Mammary epithelial cell (primary cell): ENCODE measurements at places on chromosomes 2 and 18.

GRCh38 chr2:218785103-218785502 lies 3.2 kb downstream of the CYP27A1 start:
- DNase-seq, result no peak

GRCh38 chr2:121776885-121777698 lies 21.6 kb downstream of the TSN start:
- DNase-seq, result no peak

DNA sequence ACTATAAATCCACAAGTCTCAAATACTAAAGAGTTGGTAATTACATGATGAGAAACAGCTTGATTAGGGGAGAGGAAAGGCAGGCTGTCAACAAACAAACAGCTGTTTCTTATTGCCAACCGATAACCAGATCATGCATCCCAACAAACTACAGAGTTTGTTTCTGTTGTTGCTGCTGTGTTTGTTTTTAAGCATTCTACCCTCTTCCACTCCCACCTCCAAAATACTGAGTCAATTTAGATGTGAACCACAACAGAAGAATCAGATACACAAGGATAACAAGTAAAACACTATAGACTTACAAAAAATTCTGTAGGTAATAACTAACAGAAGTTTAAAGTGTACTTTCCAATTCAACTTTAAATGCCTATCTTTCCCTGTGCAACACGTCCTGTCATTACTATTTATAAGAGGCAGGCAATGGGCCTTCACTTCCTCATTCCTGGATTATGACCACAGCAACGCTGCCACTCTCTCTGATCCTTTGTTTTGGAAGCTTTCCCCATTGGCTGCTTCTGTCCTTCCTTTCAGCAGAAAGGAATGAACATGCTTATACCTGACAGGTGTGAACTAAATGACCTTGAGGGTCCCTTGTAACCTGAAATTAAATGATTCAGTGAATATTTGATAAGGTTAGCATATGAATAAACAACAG lies 152.0 kb downstream of the SRBD1 start:
- DNase-seq, result peak; percentile 60

DNA sequence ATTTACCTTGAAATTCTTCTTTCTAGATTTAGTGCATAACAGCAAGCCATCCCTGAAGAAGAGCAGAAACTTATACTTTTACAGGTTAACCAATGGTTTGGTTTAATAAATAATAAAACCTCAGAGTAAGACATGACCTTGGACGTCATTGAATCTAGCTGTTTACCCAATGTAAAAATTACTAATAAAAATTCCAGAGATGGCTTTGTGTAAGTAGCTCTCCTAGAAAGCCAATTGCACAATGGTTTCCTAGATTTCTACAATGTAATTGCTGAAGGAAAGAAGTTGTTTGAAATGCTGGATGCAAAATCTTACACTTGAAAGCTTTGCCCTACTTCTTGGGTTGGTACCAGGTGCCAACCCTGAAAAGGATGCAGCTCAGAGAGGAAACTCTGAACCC lies 1.5 kb downstream of the XDH start:
- DNase-seq, result no peak

DNA sequence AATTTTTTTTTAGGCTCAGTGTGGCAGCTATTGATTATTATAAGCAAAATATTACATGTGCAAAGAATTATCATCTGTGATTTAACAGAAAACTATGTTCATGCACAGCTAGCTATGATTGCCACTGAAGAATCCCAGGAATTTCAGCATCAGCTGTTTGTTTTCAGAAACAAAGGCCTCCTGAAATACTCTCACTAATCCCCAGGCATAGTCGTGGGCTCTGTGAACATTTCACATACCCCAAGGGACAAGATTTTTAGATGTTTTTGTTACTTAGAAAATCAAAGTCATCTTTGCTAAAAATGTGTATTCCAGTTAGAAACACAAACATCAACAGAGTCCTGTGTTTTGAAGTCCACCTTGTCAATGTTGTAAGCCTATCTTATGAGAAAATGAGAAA lies 156.1 kb downstream of the MYO1B start:
- DNase-seq, result no peak

DNA sequence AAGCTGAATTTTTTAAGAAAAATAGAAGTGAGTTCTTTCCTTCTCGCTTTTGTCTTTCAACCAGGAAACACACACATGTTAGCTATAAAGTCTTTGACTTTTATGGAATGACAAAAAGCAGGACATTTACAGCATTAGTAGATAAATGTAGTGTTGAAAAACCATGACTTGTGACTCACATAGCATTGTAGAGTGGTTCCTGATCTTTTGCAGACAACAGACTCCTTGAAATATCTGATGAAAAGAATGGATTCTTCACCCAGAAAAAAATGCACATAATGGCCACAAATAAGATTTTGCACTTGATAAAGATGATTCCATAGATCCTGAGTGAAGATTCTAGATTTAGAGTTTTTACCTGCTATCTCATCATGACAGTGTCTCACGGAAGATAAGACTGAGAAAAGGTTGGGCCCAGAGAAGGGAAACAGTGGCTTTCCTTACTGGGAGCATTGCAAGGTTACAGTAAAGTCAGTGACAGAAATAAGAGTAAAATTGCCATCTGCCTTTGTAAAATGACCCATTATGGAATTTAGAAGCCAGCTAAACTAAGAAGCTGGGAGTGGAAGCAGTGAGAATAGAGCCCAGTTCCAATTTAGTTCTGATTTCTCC lies 14.0 kb downstream of the SMARCAL1 start:
- DNase-seq, result no peak

DNA sequence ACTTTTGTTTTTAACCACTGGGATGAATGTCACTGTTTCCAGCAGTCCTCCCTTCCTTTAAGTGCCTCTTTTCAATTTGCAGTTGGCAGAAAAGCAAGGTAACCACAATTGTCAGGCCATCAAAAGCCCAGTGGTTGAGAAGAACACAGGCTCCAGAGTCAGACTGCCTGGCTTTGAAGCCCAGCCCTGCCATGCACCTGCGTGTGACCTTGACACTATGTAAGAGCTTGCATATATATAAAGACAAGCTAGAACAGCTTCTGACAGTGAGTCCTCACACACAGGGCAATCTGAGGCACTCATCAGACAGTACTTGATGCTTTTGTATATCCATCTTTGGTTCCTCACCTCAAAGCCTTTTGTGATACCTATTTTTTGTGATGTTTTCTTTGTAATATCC lies 11.0 kb downstream of the CCBE1 start:
- no peak for DNase-seq

GRCh38 chr2:106886916-106887758 lies 1.2 kb upstream of the ST6GAL2 start:
- DNase-seq, result peak; percentile 45

GRCh38 chr2:18763338-18763737 lies 174.0 kb upstream of the NT5C1B start:
- no peak for DNase-seq

DNA sequence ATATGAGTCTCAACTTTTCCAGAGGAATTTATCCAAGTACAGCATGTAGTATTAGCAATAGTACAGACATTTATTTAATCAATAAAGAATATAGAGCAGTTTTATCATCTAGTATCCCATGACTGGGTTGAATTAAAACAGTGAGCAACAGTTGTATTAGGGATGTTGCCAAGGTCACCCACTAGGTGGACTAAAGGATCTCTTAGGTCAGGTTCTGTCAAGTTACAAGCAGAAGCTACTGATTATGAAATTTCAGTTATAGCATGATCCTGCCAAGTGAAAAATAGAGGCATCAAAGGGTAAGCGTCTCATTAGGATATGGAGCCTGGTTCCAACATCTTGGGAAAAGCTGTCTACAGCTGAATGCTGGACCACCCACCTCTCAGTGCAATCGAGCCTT lies 52.1 kb upstream of the LAPTM4A start:
- DNase-seq, result peak; percentile 59

- no peak for DNase-seq
Observed at GRCh38 chr18:76518123-76518859, 23.2 kb upstream of the ZNF516 start.

DNA sequence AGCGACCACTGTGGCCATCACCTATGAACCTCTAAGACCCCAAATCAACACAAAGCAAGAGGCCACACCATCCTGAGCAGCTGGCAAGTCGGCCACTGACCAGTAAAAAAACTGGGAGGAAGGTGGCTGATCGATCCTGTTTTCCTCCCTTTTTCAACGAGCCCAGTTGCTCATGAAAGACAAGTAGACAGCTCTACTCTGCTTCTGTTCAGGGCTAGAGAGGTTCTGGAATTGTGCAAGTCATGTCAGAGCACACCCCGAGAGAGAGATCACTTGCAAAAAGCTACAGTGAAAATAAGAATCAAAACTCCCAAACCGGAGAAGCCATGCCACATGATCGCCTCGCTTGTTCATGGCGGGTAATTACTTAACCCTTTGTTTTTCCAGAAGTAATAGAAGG lies 34.6 kb downstream of the ZNF516 start:
- no peak for DNase-seq

DNA sequence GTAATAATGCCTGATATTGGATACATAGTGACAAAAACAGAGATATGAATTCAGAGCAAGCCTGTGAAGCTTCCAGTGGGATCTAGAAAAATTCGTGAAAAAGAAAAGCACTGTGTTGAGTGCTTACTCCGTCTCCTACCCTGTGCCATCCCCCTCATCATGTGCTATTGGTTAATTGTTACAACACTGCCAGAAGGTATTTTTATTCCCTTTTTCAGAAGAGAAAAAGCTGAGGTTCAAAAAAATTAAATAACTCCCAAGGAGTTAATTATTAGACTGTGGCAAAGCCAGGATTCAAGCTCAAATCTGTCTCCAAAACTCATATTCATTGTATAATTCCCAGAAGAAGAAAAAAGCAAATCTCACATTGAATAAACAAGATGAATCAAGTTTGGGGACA lies 735.5 kb upstream of the ACVR2A start:
- no peak for DNase-seq

- no peak for DNase-seq
Observed at GRCh38 chr2:11582612-11582861, 48.7 kb downstream of the GREB1 start.

GRCh38 chr2:159272156-159272555 lies 14.3 kb downstream of the WDSUB1 start:
- no peak for DNase-seq

DNA sequence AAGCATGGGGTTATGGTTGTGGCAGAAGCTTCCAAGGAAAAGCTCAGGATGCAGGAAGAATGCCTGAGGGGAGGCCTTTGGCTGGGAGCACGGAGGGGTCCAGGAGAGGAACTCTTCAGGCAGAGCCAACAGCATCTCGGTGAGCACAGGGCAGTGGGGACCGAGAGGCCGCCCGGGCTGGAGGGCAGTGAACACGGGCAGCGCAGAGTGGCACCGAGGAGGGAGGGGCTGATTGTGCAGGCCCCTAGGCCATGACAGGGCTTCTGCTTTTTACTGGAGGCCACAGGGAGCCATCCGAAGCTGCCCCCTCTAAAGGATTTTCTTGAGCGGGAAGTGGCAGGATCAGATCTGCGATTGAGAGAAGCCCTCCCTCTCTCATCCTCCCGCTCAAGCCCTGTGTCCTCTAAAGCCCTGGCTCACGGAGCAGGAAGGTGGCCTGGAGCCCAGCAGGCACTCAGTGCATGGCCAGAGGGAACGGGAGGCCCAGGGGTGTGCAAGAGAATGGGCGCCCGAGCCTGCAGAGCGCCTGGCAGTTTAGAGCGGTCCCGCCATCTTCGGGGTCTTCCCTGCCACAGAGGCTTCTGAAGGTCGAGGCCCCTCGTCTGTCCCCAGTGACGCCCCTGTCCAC lies 110.0 kb upstream of the STON1 start:
- no peak for DNase-seq

GRCh38 chr2:3024401-3024935 lies 353.1 kb downstream of the EIPR1 start:
- DNase-seq, result no peak

- DNase-seq, result no peak
Observed at GRCh38 chr2:239908744-239909143, 116.4 kb downstream of the NDUFA10 start.

- no peak for DNase-seq
Observed at GRCh38 chr2:227025510-227025909, 138.5 kb downstream of the COL4A4 start.

DNA sequence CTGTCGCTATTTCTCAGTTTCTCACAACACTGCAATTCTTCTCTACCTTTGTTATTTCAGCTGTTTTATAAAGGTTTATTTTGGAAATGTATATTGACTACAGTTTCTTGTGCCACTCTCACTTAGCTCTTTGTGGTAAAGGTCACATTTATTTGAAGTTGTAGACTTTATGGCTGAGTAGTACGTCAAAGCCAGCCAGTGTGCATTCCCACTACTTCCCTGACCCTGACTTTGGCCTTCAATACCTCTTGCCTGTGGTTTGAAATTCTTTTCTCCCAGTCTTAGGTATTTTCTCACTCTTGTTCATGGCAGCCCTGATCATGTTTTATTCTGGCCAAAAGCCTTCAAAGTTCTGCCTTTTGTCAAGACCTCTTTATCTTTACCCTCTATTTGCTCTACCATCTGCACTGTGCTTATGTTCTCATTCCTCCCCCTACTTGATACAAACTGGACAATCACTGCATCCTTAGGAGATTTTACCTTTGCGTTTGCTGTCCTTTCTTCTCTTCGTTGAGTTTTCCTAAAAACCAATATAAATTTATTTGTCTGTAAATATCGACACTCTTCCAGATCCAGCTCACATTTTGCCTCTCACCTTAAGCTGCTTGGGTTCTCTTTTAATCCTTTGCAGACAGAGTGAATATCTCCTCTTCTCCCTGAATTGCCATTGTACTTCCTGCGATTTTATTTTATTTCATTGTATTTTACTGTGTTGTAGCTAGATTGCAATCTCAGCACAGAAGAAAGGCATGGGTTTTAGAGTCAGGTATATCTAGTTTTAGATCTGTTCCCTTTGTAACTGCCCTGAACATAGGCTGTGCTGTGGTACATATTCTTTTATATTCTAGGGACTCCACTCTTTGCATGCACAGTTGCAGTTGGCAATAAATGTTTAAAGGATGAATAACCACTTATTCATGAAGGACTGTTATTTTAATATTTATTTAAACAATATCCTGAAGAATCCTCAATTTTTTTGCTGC lies 31.2 kb downstream of the GULP1 start:
- no peak for DNase-seq

DNA sequence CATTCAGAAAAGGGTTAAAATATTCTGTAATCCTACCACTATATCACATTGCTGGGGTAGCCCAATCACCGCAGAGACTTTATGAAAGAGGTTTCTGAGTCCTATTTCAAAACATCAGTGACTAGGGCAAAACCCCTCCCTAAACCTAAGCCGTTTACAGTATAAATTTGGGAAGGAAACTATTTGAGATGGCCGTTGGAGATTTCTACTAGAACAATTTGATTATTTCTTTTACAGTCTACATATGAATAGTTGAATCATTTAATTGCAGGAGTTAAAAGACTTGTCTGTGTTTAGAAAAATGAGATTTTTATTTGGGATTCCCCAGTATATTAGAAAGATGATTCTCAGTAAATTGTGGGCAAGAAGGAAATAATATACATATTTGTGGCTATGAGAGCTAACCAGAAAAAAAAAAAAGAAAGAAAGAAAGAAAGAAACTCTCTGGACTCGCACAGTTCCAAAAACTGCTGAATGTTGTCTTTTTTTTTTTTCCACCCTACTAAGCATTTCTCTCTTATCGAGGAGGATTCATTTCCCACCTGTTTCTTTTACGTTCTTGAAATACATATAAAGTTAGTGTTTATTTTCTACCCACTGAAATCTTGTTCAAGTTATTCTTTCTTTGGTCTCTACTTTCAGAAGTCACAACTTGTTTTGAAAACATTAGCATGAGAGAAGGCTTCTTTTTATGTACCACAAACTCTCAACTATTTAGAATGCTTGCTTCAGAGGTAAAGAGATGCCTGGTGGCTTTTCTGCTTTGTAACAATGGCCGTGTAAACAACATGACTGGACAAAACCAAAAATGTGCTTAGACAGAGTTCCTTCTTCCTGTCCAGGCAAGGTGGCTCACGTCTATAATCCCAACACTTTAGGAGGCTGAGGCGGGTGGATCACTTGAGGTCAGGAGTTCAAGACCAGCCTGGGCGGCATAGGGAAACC lies 65.9 kb downstream of the BCL2 start:
- DNase-seq, result peak; percentile 68
